ENCODE measurements at places on chromosomes 5 and 9.
A peak's percentile ranks its signal among the peaks of the same experiment; 100 is the strongest.

DNA sequence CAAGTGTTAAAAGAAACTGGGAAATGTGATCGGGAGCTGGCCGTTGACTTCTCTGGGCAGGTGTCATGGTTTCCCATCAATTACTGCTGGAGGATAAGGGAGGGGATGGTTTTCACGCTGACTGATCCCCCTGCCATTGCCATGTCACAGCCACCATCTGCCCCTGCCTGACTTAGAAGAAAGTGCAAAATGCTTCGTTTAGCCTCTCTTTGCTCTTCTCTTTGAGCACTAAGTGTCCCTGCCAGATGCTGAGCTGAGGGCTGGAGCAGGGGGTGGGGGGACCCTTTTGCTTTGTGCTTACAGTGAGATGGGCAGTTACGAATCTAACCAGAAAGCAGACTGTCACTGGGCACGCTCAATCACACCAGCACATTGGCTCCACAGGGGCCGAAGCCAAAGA, 138.4 kb upstream of the ALDH1B1 start:
- no peaks in the 10 kb centered on the region for H3K36me3 ChIP-seq
- H3K27me3 ChIP-seq = no peaks in the 10 kb centered on the region
- H3K27ac ChIP-seq = no peak overlapping the region
- H3K4me1 ChIP-seq = no peaks in the 10 kb centered on the region

GRCh38 chr9:81661339-81661738, 28.0 kb downstream of the TLE1 start:
- H3K4me1 ChIP-seq = peaks cover 1% of the 10 kb centered on the region
- no peaks in the 10 kb centered on the region for H3K27me3 ChIP-seq
- no peak for DNase-seq
- H3K27ac ChIP-seq = no peak overlapping the region

GRCh38 chr5:171437286-171437821, 17.9 kb downstream of the FGF18 start:
- no peak for DNase-seq
- no peaks in the 10 kb centered on the region for H3K27me3 ChIP-seq
- no peak overlapping the region for H3K4me3 ChIP-seq
- no peaks in the 10 kb centered on the region for H3K4me1 ChIP-seq
- H3K36me3 ChIP-seq = no peaks in the 10 kb centered on the region

GRCh38 chr9:136865041-136865767, 904 bp downstream of the EDF1 start:
- peaks cover 45% of the 10 kb centered on the region for H3K4me1 ChIP-seq
- peak overlapping the region; percentile 87 for H3K4me3 ChIP-seq
- no peak for DNase-seq

GRCh38 chr5:140677947-140678346, 4.6 kb upstream of the DND1 start:
- H3K4me3 ChIP-seq = no peak overlapping the region
- no peaks in the 10 kb centered on the region for H3K4me1 ChIP-seq
- peaks cover 17% of the 10 kb centered on the region for H3K36me3 ChIP-seq
- DNase-seq = no peak

- no peaks in the 10 kb centered on the region for H3K36me3 ChIP-seq
- no peak overlapping the region for H3K4me3 ChIP-seq
- no peaks in the 10 kb centered on the region for H3K27me3 ChIP-seq
- no peak for DNase-seq
- no peaks in the 10 kb centered on the region for H3K4me1 ChIP-seq
Measured at GRCh38 chr9:102950346-102950745, 44.8 kb upstream of the CYLC2 start.

- DNase-seq = no peak
- peak overlapping the region; percentile 63 for H3K4me3 ChIP-seq
- no peak overlapping the region for H3K27ac ChIP-seq
- peaks cover 20% of the 10 kb centered on the region for H3K4me1 ChIP-seq
- peaks cover 44% of the 10 kb centered on the region for H3K27me3 ChIP-seq
Measured at GRCh38 chr5:44388321-44389089, 715 bp downstream of the FGF10 start.

- H3K4me3 ChIP-seq = no peak overlapping the region
- no peaks in the 10 kb centered on the region for H3K27me3 ChIP-seq
- peaks cover 100% of the 10 kb centered on the region for H3K36me3 ChIP-seq
Measured at GRCh38 chr5:67133776-67134175, 62.8 kb downstream of the CD180 start.

DNA sequence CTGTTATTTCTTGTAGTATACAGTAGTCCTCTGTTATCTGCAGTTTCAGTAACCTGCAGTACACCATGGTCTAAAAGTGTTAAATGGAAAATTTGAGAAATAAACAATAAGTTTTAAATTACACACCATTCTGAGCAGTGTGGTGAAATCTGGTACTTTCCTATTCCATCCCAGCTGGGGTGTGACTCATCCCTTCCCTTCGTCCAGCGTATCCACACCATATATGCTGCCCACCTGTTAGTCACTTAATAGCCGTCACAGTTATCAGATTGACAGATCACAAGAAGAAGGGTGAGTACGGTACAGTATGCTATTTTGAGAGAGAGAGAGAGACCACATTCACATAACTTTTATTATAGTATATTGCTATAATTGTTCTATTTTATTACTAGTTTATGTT, 28.9 kb downstream of the FAM151B start:
- no peak overlapping the region for H3K4me3 ChIP-seq
- no peaks in the 10 kb centered on the region for H3K36me3 ChIP-seq
- no peak overlapping the region for H3K27ac ChIP-seq
- H3K27me3 ChIP-seq = no peaks in the 10 kb centered on the region
- DNase-seq = no peak

DNA sequence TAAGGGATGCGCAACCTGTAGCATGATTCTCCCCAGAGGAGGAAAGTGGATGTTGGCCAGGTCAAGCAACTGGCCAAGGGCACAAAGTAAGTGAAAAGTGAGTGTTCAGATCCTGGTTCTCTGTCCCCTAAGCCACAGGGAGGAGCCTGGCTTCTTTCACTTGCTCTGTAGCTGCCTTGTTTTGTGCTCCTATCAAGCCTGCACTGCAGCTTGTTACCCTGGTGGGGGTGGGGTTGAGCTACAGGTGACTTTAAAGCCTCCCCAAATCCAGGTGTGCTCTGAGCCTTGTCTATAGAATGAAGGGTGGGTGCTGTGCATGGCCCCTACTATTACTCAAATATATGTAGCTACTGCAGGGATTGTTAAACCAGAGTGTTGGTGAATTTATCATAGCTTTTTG, 32.9 kb downstream of the RALGPS1 start:
- no peaks in the 10 kb centered on the region for H3K36me3 ChIP-seq
- H3K4me1 ChIP-seq = peaks cover 3% of the 10 kb centered on the region
- H3K27ac ChIP-seq = no peak overlapping the region
- no peaks in the 10 kb centered on the region for H3K27me3 ChIP-seq
- DNase-seq = no peak

DNA sequence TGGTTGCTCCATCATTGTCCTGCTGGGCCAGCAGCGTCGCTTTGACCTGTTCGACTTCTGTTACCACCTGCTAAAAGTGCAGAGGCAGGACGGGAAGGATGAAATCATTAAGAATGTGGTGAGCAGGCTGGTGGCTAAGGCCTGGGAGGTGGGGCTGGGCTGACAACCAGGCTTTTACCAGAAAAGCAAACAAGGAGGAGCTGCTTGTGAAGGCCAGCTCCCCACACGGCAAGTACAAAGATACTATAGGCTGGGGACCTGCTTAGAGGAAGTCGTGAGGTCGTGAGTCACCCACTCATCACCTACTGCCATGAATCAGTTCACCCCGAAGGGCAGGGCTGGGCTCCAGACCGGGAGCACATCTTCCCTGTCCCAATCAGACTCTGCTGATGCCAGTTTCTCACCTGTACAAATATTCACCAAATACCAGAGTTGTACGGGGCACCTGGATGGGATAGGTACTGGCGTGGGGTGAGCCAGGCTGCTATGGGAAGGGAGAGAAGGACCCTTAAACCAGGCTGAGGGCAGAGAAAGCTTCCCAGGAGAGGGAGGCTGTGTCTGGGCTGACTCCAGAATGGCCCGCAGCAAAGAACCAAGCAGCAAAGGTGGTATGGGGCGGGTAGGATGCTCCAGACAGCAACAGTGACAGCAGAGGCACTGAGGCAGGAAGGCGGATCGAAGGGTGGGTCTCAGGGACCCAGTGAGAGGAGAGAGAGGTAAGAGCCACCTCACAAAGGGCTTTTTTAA, 69.3 kb upstream of the NIPAL4 start:
- no peaks in the 10 kb centered on the region for H3K27me3 ChIP-seq
- DNase-seq = no peak
- H3K36me3 ChIP-seq = no peaks in the 10 kb centered on the region
- H3K4me3 ChIP-seq = no peak overlapping the region
- H3K27ac ChIP-seq = peak overlapping the region; percentile 43

GRCh38 chr9:95626341-95626740, 109.6 kb upstream of the PTCH1 start:
- H3K36me3 ChIP-seq = no peaks in the 10 kb centered on the region
- H3K4me1 ChIP-seq = no peaks in the 10 kb centered on the region
- DNase-seq = no peak

DNA sequence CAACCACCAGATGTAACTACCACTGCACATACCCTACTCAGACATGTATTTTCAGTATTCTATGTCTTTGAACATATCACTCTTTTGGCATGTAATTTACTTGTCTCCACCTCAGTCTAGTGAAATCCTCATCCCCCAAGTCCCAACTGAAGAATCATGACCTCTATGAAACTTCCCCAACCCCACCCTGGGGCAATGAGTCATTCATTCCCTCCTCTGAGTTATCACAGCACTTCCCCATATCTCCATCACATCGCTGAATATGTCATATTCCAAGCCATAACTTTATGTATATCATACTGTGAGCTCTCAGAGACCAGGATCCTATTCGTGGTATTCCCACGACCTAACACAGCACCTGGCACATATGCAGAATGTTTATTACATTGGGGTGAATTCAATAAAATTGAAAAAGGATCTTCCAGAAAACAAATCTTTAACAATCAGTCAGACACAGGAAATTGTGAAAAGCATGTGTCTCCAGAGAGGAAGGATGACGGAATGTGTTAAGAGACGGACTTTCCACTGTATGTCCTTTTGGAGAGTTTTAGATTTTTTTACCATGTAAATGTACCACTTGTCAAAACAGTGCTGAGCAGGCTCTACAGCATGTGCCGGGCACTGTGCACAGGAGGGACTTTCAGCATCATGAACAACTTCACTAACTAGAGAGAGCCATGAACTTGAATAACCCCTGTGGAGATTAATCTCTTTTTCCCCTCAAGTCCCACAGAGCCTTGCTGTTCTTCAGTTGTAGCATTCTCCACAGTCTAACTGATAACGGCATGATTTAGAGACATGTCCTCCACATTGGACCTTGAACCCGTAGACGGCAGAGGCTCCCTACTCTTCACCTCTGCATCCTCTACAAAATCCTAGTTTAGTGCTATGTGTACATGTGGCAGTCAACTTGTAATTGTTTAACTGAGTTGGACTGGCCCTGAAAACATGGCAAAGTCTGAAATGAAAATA, 213.5 kb downstream of the GLIS3 start:
- no peaks in the 10 kb centered on the region for H3K27me3 ChIP-seq
- H3K36me3 ChIP-seq = no peaks in the 10 kb centered on the region
- no peaks in the 10 kb centered on the region for H3K4me1 ChIP-seq

DNA sequence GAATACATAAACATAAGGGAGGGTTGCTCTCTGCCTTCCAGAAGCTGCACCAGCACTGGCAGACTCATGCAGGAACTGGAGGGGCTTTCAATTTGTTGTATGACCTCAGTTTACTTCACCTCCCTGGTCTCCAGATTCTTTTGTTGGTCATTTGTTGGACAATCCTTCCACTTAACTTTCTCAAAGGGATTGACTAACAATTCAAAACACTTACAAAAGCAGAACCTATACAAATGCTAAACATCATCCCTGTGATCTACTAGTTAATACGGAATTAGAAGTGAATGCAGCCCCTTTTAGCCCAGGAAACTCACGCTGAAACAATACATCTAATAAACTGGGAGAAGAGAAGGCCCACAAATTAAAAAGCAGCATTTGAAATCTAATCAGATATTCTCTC, 404.6 kb upstream of the BRINP1 start:
- no peak overlapping the region for H3K27ac ChIP-seq
- H3K36me3 ChIP-seq = no peaks in the 10 kb centered on the region
- no peaks in the 10 kb centered on the region for H3K27me3 ChIP-seq

DNA sequence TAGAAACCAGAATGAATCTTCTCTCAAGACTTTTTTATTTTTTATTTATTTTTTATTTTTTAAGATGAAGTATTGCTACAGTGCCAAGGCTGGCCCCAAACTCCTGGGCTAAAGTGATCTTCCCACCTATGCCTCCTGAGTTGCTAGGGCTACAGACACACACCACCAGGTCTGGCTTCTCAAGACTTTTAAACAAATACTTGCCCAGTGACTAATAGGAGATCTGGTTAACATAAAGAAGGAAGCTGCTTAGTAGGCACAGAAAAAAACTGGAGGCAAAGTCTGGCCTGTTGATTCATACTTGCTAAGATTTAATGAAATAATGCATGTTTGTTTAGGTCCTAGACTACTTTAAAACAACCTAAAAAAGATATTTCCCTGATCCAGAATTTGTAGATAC, 43.8 kb downstream of the SLC38A9 start:
- H3K27ac ChIP-seq = no peak overlapping the region
- peaks cover 4% of the 10 kb centered on the region for H3K4me1 ChIP-seq
- no peak for DNase-seq
- H3K4me3 ChIP-seq = no peak overlapping the region

DNA sequence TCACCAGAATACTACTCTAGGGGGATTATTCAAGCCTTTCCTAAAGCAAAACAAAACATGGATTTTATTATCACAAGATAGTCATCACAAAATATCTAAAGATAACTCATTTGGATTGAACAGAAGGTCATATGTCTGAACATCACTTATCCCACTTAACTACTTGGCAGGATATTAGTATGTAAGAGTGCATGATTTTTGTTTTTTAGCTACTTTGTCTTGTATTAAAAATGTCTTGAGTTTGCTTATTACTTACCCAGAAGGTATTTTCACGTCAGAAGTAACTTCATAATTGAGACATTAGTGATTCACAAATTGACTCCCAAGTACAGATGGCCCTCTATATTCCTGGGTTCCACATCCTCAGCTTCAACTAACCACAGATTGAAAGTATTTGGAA, 113.8 kb downstream of the TLE4 start:
- peaks cover 9% of the 10 kb centered on the region for H3K36me3 ChIP-seq
- H3K4me1 ChIP-seq = peaks cover 8% of the 10 kb centered on the region
- H3K4me3 ChIP-seq = no peak overlapping the region
- DNase-seq = no peak

- H3K27me3 ChIP-seq = no peaks in the 10 kb centered on the region
- H3K36me3 ChIP-seq = no peaks in the 10 kb centered on the region
- no peaks in the 10 kb centered on the region for H3K4me1 ChIP-seq
- no peak for DNase-seq
- no peak overlapping the region for H3K27ac ChIP-seq
Measured at GRCh38 chr9:74357577-74357976, 139.6 kb upstream of the RORB start.

DNA sequence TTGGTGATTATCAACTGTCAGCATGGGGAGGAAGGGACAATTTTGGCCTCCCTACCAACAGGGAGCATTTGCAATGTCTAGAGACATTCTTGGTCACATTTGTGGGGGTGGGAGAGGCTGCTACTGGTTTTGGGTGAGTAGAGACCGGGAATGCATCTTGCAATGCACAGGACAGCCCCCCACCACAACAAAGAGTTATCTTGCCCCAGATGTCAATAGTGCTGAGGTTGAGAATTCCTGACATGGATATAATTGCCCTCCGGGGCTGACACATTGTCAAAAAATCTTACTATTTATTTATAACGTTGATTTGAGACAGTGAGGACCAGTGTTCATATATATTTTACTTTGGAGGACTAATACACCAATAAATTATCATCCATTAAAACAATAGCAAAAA, 316.1 kb downstream of the PSAT1 start:
- DNase-seq = no peak
- H3K27me3 ChIP-seq = no peaks in the 10 kb centered on the region
- no peaks in the 10 kb centered on the region for H3K36me3 ChIP-seq
- no peak overlapping the region for H3K4me3 ChIP-seq
- H3K27ac ChIP-seq = no peak overlapping the region

Measured in esophagus squamous epithelium (tissue), 5 donors.